ENCODE measurements at places on chromosomes 1 and 21.

DNA sequence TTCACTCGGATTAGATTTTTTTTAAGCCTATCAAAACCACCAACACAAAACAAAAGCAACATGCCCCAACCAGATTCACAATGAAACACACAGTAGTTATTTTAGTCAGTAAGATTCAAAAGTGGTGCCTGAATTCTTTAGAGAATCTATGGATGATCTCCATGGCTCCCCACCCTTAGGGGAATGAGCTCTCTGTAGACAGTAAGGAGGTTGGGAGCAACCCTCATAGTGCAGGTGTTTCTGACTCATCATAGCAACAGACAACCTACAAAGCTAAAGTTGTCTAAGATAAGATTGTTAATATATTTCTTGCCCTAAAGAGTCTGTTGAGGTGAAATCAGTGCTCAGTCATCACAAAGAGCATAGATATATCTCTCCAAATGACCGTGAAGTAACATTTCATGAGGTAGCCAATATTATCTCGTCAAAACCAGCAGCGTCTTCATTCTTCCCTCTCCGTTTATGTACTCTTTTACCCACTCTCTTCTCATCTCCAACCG is 78.3 kb downstream of the ADAMTS1 start:
- DNase-seq, result no peak

- DNase-seq, result no peak
Observed at GRCh38 chr1:114189398-114189797, 35.7 kb upstream of the SYT6 start.

- no peak for DNase-seq
Observed at GRCh38 chr1:12508849-12509248, 109.2 kb downstream of the DHRS3 start.

DNA sequence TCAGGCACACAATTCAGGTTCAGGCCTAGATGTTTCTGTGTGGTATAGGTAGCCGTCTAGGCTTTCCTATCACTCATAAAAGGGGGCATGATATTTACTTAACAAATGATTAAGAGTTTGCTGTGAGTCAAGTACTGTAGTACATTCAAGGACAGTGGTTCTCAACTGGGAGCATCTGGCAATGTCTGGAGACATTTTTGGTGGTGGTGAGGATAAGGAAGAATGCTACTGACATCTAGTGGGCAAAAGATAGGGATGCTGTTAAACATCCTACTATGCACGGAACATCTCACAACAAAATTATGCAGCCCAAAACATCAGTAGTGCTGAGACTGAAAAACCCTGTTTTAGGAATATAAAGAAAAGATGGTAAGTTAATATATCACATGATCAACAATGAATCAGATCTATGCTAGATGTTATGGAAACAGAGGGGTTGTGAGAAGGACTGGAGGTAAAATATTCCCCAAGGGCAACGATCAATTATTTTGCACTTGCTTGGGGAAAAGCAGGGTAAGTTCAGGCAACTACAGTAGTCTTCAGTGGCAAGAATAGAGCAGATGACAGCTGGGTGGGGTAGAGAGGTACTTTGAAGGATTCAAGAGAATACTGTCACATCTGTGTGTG is 4.9 kb downstream of the DNTTIP2 start:
- no peak for DNase-seq

DNA sequence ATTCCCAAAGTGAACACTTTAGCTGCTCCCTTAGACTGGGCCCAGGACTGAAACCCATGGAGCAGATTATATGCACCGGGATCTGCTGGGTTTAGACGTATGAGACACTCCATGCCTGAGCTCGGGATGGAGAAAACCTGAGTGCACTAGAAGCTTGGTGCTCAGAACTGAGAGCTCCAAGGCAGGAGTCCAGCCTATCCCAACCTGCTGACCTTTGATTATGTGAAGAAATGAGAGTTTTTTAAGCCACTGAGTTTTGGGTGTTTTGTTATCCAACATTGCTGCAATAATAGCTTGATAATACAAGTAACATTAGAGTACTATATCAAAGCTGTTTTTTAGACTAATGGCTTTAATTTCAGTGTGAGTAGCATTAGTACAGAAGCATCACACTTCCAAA is 131.5 kb upstream of the KCNK1 start:
- DNase-seq, result no peak

- no peak for DNase-seq
Observed at GRCh38 chr1:23325393-23325792, 18.7 kb downstream of the HNRNPR start.

- DNase-seq, result no peak
Observed at GRCh38 chr1:166882893-166883292, 6.8 kb upstream of the TADA1 start.

Measured in stimulated activated CD4-positive, alpha-beta T cell treated with anti-CD3 and anti-CD28 coated beads, Interleukin-12 subunit alpha, Interleukin-12 subunit beta, amount 100 ng/mL, for 48 hours (primary cell).